ENCODE measurements at places on chromosomes 2 and 18.

- no peak for DNase-seq
Measured at GRCh38 chr2:20197192-20197591, 27.7 kb downstream of the SDC1 start.

- DNase-seq = no peak
Measured at GRCh38 chr2:176729706-176730569, 460.7 kb downstream of the MTX2 start.

DNA sequence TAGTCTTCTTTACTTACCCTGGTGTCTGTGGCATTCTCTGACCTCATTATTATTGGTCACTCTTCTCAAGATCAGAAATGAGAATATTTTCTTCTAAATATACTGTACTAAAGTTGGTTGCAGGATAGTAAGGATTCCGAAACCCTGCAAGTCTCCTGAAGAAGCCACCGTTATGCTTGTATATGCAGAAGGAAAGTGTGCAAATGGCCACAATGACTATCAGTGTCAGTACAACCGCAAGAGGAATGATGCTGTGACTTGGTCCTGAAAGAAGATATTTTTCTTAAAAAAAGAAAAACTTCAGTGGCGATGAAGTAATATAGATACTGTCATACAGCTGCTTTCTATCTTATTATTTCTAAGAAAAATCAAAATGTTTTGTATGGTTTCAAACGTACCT lies 120.7 kb downstream of the PLA2R1 start:
- no peak for DNase-seq

GRCh38 chr2:144490017-144490416 lies 29.9 kb downstream of the ZEB2 start:
- no peak for DNase-seq

DNA sequence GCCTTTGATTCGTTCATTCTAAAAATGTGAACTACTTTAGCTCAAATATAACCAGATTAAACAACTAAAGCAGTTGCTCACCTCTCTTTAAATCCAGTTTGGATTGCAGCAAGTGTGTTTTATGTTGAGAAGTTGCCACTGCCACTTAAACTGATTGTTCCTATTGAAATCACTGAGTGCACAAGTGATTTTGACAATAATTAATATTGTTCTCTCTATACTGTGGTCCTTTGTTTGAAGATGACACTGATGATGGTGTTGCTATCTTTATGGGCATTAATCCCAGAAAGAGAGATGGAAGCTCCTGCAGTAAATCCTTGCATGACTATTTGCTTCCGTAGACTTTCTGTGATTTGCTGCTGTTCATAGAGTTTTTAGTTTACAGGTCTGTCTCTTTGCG lies 251.4 kb upstream of the ZEB2 start:
- DNase-seq = no peak

DNA sequence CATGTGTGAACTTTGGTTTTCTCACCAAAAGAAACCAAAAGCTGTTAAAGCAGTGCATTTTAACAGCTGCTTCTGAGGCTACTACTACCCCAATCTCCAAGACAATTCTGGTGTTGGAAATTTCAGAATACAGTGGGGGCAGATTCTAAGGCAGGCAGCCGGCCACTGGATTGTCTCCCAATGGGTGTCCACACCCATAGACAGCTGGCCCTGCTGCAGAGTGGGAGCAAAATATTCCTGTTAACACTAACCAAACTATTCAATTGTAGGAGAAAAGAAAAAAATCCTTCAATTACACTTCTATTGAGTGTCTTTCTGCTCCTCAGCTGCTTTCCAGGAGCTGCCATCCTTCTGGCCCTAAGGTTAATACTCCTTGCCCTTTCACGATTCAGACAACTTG lies 223.7 kb downstream of the ALK start:
- no peak for DNase-seq

DNA sequence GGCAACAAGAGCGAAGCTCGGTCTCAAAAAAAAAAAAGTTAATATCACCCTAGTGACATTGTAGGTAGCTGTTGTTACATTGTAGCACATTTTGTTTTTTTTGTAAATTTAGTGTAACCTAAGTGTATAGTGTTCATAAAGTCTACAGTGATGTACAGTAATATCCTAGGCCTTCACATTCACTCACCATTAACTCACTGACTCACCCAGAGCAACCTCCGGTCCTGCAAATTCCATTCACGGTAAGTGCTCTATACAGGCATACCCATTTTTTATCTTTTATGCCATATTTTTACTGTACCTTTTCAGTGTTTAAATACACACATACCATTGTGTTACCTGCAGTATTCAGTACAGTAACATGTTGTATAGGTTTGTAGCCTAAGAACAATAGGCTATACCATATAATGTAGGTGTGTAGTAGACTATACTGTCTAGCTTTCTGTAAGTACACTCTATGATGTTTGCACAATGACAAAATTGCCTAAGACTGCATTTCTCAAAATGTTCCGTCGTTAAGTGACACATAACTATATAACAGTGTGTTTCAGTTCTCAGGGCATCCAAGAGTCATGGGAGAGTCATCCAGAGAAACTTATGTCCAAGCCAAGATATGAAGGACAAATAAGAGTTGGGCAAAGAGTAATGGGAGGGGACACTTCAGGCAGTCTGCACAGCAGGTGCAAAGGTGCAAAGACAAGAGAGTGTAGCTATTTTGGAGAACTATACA lies 68.4 kb downstream of the TANK start:
- DNase-seq = peak; percentile 11

- no peak for DNase-seq
Measured at GRCh38 chr2:95525294-95526035, 40.9 kb upstream of the TRIM43B start.

DNA sequence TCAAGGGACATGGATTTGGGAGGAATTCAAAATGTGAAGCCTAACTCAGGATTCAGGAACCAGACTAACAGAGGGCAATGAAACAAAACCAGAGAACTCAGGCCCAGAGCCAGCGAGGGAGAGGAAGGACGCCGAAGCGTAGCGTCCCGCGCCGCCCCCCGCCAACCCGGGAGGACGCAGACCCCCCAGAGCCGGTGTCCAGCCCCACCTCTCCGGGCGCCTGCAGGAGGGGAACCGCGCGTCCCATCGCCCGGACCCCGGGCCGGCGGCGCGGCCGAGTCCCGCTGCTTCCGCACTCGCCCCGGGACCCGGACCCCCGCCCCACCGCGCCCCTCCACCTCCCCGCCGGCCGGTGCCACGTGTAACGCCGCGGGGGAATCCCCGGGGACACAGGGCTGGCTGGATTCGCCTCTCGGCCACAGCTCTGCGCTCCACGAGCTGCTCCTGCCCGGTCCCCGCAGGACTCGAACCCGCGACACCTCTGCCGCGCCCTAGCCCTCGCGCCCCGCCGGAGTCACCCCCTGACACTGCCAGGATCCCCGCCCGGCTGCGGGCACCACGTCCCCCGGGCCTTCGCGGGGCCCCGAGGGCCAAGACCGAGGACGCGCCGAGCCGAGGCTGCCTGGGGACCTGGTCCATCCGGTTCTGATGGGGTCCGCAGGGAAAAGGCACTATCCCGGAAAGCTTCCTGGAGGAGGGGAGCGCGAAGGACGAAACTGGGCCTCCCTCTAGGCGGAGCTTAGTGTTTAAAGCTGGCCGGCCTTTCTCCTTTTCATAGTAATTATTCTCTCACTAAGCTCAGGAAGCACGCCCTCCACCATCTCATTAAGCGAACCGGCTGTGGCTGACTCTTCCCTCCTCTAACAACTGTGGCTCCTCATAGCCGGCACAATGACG lies 40.4 kb upstream of the FAM124B start:
- peak; percentile 22 for DNase-seq

DNA sequence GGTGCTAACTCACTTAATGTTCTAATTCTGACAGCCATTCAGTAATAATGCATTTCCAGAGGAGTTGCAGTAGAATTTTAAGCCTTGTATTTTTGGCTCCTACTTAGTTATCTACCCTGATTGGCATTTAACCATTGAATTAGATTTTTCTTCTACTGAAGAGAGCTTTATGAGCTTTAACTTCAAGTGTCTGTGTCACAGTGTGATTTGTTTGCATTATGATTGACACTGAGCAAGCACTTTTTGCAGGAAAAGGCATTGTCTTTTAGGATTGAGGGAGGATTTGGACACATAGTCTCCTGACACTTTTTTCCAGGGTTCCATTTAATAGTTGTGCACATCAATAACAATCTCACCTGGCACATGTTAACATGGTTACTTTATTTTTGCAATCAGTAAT lies 26.7 kb downstream of the LYPD6 start:
- DNase-seq = no peak

DNA sequence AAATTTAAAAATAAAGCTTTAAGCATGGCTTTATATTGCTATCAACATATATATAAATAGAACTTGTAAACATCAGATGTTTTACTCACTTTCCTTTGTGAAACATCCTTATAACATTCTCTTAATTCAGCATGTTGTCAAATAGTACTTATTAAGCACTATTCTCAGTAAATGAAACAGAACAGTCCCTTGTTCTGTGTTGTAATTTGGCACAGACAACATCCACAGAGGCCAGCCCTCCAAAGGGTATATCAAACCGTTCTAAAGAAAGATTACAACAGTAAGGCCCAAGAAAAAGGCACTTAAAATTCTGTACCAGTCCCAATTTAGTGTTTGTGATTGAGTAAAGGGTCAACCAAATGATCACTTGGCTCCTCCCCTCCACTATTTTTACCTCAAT lies 46.0 kb downstream of the GAREM1 start:
- DNase-seq = no peak

DNA sequence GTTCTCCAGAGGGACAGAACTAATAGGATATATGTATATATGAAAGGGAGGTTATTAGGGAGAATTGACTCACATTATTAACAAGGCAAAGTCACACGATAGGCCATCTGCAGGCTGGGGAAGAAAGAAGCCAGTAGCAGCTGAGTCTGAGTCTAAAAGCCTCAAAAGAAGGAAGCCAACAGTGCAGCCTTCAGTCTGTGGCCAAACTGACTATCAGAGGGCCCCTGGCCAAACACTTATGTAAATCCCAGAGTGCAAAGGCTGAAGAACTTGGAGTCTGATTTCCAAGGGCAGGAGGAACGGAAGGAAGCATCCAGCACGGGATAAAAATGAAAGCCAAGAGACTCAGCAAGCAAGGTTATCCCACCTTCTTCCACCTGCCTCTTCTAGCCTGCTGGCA lies 108.0 kb upstream of the LDLRAD4 start:
- DNase-seq = no peak

DNA sequence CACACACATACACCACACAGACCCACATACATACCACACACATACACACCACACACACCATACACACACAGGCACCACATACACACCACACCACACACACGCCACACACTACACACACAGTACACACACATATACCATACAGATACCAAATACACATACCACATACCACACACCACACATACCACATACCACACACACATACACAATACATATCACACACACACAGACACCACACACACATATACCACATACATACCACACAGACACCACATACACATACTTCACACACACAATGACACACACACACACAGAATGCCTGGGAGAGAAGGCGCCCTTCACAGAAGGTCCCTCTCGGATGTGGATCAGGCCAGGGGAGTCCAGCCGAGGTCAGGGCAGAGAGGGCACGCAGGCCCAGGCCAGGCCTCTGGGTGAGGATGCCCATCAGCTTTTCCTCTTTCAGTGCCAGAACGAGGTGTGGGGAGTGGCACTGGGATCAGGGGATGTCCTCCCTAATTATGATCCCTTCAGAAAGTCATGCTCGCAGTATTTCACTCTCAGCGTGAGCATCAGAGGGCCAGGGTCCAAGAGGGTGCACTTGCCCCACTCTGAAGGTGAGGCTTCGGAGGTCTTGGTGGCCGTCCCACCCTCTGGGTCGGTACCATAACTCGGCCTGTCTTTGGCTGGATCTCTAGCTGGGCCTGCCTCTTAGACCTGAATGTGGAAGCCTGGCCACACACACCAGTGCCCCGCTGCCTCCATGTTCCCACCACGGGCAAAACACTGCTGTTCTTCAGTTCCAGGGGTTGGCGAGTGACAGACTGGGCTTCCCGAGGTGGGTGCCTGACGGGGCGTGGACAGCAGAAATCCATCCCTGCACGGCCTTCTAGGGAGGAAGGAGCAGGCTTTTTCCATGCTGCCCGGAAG lies 70.6 kb upstream of the ODC1 start:
- DNase-seq = no peak

- no peak for DNase-seq
Measured at GRCh38 chr18:9153256-9153655, 16.7 kb downstream of the ANKRD12 start.

DNA sequence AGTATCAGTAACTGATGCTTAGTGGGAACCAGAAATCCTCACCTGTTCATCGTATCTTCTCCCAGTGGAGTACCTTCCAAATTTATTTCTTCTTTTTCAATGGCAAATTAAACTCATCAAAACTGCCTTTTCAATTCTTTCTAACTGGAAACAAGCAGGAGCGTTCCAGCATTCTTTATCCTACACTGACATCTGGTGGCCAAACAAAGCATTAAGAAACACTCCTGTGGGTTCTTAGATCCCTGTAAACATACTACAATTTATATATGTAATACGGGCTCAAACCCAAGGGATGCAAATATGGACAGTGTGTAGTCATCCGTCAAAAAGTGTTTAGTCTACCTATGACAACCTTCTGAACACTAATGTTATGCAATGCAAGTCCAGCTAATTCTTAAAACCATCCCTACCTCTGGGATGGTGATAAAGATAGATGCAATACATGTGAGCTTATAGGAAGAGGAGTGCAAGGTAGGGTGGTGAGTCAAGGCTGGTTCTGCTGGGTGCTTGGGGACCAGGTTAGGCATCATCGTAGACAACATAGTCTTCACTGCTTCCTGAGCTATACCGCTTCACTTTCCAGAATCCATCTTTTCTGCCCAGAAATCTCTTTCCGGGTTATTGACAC lies 375.0 kb downstream of the CTNNA2 start:
- DNase-seq = peak; percentile 57

DNA sequence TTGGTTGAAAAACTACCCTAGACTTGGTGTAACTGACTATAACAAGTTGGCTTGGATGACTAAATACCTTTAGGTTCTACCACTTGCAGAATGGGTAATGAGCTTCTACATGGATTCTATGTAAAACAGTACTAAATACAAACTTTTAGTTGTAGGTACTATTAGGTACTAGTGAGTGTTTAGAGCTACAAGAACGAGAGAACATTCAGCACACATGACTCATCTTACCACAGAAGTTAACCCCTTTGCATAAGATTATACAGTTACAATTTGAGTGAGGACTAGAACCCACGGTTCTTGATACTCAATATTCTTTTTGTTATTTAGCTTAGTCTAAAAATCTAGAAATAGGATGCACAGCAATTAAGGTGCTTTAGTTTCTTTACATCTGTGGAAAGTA lies 101.7 kb upstream of the TFCP2L1 start:
- peak; percentile 59 for DNase-seq

DNA sequence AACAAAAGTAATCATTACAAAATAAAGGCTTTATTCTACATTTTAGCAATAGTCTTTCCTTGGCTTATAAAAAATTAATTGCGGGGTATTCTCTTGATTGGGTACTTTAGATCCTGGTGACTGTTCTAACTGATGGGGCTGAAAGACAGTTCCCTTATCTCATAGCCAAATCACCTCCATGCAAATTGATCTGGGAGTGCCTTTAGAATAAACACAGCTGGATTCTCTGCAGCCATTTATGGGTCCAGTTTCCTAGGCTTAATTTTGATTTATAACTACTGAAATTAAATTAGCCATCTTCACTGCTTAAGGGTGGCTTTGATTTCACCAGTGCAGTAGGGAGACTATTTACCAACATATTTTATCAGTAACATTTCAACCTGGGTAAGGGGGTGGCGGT lies 337.1 kb downstream of the NRXN1 start:
- DNase-seq = no peak

Data from EL (cell line).